Naive thymus-derived CD4-positive, alpha-beta T cell (primary cell): ENCODE measurements at places on chromosomes 11 and 22. TPM values are rescaled to one million over a fixed set of nuclear protein-coding genes. Genes with fewer than 3 reads are reported as not detected.

- DNase-seq = no peak
Observed at GRCh38 chr11:35676611-35676965, 14.0 kb downstream of the TRIM44 start.

- peak; percentile 42 for DNase-seq
Observed at GRCh38 chr22:29625090-29625825, 21.8 kb downstream of the NF2 start.

DNA sequence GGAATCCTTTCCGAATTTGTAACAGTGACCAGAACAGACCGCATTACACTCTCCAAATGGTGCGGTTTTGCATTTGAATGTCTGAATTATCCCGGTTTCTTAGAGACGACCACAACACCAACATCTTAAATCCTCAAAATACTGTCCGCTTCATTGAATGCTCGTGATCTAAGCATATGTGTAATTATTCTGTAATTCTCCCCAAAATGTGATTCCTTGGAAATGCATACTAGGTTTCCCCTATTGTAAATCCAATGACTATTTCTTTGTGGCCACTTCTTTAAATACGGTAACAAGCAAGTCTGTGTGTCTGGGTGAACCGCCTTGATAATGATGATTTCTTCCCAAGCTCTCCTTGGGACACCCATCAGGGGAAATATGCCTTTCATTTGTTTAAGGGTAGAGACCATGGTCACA is 87.3 kb upstream of the DBX1 start:
- DNase-seq = no peak

- DNase-seq = peak; percentile 71
Observed at GRCh38 chr11:59158206-59159068, 13.5 kb upstream of the DTX4 start.

DNA sequence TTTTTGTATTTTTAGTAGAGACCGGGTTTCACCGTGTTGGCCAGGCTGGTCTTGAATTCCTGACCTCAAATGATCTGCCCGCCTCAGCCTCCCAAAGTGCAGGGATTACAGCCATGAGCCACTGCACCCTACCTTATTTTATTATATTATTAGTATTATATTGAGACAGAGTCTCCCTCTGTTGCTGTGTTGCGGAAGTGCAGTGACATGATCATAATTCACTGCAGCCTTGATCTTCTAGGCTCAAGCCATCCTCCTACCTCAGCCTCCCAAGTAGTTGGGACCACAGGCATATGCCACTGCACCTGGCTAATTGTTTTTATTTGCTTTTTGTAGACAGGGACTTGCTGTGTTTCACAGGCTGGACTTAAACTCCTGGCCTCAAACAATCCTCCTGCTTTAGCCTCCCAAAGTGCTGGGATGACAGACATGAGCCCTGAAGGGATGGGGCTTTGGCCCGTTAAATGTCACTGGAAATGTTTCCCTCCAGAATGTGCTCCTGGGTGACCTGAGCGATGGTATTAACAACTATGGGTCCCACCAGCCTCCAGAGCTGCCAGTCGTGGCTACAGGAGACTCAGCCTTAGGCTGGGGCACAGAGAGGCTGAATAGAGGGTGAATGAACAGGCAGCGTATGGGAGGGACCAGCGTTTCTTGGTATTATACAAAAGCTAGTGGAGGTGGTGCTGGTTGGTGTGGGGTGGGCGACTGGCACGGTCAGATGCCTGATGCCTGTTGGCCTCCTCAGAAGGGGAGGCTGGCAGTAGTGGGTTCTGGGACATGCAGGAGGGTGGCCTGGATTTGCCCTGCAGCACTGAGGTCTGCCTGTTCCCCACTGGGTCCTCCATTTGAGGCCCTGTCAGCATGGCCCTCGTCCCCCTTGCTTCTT is 7.3 kb downstream of the TANGO2 start:
- DNase-seq = no peak

DNA sequence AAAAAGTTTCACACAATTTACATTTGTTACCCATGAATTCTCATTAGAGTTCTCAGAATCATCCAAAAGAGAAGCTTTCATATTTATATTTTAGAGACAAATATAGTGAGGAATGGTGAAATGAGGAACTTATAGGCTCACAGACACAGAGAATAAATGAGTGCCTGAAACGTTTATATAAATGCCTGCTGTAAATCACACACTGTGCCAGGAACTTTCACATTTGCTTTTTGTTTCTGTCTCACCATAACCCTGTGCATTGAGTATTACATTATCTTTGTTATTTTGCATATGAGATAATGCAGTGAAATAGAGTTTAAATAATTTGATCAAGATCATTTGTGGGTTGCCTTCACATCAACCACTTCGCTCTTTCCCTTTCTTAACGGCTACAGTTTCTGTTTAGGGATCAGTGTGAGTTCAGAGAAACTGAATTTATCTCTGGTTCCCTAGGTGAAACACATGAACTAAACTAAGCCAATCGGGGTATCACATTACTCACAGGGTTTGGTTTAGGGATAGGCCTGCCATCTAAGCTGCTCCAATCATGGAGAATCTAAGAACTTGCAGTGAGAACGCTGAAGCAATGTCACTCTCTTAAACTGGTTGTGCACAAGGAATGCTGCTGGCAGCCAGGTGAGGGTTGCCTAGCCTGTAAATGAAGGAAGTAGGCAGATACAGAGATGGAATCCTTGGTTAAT is 1339.2 kb upstream of the TENM4 start:
- no peak for DNase-seq

DNA sequence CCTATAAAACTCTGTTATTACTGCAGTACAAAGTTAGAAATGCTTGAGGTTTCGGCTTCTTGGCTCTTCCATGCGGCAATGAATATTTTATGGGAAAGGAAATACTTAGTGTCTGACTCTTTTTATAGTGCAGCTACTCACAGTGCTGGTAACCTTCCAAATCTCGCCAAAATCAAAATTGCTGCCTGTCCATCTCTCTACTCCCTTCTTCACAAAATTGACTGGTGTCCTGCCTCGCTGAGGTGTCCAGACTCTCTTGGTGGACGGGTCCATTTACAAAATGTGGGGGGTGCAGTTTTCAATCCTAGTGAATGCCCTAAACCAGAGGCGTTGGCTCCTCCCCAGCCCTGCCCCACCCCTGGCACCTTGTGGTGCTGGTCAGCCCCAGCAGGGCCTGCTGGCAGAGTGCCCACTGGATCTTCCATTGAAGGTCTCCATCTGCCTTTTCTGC is 73.5 kb downstream of the ZBTB16 start:
- no peak for DNase-seq

DNA sequence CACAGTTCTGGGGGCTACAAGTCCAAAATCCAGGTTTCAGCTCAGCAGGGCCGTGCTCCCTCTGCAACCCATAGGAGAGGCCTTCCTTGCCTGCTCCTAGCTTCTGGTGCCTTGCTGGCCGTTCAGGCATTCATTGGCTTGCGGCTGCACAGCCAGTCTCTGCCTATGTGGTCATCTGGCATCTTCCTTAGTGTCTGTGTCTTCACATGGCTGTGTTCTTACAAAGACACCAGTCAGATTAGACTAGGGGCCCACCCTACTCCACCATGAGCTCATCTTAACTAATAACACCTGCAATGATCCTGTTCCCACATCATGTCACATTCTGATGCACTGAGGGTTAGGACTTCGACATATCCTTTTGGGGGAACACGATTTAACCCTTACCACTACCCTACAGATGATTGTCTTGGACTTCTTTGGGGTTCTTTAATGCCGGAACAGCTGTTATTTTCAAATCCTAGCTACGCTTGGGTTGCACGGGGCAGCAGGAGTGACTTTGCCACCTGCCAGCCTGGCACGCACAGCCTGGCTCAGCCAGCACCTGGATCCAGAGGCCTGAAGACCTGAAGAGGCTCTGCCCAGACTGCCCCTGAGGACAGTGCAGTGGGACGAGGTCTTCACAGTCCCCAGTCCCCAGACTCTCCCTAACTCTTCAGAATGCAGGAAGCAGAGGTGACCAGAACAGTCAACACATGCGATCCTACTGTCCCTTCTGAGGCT is 7.7 kb upstream of the NEAT1 start:
- DNase-seq = no peak

- DNase-seq = no peak
Observed at GRCh38 chr11:62141111-62142042, 17.6 kb downstream of the INCENP start.

GRCh38 chr11:126153972-126154371 is 57.5 kb downstream of the RPUSD4 start:
- DNase-seq = no peak

GRCh38 chr11:115896084-115896483 is 391.9 kb upstream of the CADM1 start:
- no peak for DNase-seq

GRCh38 chr11:58316142-58316541 is 42.7 kb downstream of the OR5B17 start:
- no peak for DNase-seq

DNA sequence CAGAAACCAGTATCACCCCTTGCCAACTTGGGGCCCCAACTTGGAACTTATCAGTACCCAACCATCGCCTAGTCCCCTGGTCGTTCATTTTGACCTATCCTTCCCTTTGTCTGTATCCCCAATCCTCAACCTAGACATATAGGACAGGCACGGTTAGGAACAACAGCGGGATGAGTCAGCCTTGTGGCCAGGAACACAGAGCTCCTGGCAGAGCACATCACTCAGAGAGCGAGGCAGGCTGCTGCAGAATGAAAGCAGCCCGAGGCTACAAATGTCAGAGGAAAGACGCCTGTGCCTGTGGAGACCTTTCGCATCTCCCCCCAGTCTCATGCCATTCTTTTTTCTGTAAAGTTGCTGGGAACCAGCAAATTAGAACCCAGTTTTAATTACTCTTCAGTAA is 14.6 kb downstream of the DKK3 start:
- DNase-seq = no peak

DNA sequence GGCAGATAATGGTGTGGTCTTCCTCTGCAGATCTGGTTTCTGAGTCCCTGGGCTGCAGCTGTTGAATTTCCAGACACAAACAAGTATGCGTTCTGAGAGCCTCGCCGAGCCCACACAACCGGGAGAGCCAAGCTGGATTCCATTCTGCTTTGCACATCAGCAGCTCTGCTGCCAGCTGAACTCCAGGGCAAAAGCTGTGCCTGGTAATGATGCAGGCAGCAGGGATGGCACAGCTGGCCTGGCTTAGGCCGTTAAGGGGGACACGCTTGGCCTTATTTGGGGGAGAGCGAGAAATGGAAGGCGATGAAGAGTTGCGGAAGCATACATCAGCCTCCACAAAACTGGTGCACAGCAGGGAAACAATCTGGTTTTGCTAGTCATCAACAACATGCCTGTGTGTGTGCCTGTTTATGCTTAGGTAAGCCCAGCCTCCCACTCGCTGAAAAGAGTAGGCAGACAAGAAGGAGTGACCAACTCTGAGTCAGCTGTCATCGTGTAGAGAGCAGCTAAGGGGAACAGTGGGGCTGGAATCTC is 25.1 kb downstream of the ADAMTS8 start:
- no peak for DNase-seq

The DKK3 gene
- not detected in 2 replicates for total RNA-seq

The PHLDA2 gene
- 2.5 TPM for total RNA-seq

The PANX2 gene
- total RNA-seq = not detected

The SCGB1C1 gene
- not detected for total RNA-seq

The KCNQ1 gene
- 41.4 TPM for total RNA-seq

The KCNJ5 gene
- total RNA-seq = 0.11 TPM
